ENCODE measurements at places on chromosomes 1 and 21.
A peak's percentile ranks its signal among the peaks of the same experiment; 100 is the strongest.

DNA sequence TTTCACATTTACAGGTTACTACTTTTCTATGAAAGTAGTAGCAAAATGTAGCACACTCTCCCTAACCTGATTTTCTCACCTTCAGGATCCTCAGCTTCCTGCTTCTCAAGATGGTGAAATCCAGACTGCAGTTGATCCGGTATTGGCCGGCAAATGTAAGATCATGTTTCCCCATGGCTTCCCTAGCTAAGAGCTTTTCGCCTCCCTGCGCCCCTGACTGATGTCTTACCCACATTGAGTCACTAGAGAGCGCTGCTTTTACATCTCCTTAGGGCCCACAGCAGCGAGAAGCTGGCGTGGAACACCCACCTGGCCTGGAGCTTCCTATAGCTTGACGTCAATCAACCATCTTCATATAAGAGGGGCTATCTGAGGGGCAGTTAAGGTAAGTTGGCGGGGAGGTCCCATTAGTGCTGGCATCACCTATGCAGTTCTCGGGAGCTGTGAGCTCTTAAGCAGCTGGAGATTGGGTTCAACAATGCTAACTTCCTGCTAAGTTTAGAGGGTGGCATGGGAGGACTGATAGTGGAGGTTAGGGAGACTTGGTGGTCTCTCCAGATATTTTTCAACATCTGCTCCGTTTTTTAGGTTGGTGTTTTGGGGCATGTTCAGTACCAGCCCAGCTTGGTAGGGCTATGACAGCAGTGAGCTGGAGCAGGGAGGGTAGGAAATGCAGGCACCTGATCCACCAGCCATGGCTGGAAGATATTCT lies 5.5 kb downstream of the PTPN7 start:
- DNase-seq = peak; percentile 71

DNA sequence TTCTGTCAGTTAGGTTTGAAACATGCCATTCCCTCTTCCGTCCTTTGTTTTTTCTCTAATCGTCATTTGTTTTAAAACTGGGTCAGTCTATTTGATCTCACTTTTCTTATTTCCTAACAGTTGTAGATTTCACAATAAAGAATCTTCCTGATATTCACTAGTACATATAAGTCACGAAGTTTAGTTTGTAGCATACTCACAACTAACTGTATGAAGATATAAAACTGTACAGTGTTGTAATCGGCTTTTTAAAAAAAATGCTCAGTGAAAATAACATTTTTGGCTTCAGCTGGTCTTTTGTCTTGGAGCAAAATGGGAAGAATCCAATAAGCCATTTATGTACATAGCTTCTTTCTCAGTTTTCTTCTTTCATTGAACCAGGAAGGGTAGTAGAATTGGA lies 78.3 kb downstream of the NCAM2 start:
- DNase-seq = no peak

- peak; percentile 98 for DNase-seq
These were observed 23.1 kb upstream of the TNFRSF1B start for GRCh38 chr1:12143631-12144155.

DNA sequence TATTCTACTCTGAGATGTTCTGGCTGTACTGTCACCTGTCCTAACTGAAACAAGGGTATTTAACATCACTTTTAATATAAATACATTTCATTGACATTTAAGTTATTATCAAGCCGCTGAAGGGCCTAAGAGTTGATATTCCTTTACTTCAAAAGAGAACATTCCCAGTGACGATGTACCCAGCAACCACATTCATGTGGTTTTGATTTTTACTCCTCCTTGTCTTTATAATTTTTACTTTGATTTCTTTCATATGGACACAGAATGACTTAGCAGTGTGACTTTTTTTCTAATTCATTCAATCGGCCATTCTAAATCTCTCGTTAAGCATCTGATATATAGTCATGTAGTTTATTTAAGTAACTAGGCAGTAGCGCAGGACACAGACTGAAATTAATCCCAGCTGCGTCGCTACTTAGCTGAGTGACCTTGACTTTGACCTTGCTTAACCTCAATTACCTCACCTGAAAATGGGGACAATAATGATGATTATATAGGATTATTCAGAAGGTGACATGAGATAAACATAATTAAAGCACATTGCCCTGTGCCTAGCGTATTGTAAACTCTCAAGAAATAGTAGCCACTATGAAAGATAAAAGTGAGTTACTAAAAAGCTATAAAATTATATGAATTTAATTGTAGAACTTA lies 476.6 kb downstream of the SETD4 start:
- no peak for DNase-seq

GRCh38 chr1:13605159-13605558 lies 21.5 kb downstream of the PDPN start:
- peak; percentile 47 for DNase-seq

DNA sequence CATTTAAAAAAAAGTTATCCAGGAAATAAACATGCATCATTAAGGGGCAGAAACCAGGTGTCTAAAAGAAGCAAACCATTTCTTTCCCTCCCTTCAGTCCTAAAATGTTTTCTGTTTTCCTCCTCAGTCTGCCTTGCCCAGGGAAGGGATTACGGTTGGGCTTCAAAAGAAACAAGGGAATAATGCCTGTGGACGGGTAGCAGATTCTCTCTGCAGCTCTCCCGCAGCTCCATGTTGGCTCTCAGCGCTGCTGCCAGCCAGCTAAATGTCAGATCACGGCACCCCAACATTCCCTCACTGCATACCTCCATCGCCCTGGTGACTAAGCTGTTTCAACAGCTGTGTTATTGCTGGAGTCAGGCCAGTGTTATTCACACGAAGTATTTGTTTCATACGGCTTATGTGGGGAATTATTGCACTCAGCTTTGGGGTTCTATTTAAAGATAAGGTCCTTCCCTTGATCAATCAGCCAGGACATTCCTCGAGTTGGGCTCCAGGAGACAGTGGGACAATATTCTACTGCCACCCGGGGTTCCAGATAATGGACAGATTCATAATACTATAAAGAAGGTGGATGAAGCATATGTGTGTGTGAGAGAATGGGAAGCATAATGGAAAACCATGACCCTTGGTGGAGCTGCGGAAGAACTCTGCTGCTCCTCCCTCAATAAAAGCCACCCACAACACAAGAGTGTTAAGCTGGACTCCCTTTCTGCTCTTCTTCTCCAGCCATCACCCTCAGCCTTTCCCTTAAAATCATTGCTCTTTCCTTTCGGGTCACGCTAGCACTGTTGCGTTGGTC lies 58.2 kb downstream of the WLS start:
- DNase-seq = no peak

- DNase-seq = no peak
These were observed 23.5 kb upstream of the DDOST start for GRCh38 chr1:20684651-20685050.

GRCh38 chr1:203300441-203301330 lies 4.6 kb upstream of the BTG2 start:
- DNase-seq = no peak

DNA sequence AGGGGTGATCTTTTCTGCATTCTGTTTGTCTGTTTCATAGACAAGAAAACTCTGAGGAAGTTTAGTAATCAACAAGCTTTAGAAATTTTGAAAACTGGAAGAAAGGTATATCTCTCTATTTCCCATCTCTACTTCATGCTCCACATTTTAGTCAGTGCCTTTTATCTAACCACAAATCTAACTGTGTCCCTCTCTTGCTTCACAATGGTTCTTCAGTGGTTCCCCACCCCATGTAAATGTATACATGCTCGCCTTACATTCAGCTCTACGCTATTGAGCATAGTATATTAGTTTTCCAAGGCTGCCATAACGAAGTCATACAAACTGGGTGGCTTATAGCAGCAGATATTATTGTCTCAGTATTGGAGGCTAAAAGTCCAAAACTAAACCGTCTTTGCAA lies 14.4 kb upstream of the SAMSN1 start:
- no peak for DNase-seq

- peak; percentile 59 for DNase-seq
These were observed 72.0 kb upstream of the KCNA3 start for GRCh38 chr1:110746644-110747259.

DNA sequence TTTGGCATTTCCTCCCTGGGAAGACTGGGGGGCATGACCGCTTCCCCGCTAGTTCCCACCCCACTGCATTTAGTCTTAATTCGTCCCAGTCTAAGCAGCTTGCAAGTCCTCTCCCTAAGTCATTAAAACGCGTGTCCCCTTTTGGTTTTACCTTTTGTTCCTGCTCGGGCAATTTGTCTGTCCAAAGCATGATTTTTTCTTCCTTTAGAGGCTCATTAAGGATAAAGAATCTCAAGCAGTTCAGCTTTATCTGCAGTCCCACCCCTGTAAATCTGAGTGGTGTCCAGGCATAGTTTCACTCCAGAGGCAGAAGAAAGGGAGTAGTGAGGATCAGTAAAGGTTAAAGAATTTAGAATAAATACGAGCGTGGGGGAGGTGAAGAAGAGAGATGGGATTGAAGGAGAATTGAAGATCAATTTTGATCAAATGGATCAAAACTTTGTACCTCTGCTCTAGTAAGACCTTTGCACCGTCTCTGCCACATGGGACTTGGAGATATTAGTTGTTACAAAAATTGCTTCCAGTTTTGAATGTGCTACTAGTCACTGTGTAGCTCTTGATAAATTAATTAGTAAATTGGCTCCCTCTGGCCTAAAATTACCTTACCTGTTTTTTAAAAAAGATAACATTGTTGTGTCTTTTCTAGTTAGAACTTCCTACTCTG lies 989 bp upstream of the ETV3 start:
- no peak for DNase-seq

DNA sequence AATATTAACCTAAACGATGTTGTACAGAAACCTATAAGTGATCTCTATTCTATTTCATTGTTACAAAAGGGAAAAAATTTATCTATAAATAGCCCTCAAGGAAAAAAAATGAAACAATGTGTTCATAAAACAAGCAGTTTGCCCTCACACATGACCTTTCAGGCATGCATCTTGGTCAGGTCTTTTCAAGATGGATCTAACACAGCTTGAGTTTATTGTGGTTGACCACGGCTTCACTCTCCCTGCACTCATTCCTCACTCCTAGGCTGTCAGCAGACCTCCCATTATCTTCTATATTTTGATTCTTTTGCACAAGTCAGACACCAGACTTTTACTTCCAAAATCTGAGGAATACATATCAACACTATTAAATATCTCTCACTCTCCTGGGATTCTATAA lies 544.3 kb downstream of the KCNT2 start:
- no peak for DNase-seq

- DNase-seq = no peak
These were observed 271.1 kb upstream of the DEPDC1 start for GRCh38 chr1:68767941-68768340.

DNA sequence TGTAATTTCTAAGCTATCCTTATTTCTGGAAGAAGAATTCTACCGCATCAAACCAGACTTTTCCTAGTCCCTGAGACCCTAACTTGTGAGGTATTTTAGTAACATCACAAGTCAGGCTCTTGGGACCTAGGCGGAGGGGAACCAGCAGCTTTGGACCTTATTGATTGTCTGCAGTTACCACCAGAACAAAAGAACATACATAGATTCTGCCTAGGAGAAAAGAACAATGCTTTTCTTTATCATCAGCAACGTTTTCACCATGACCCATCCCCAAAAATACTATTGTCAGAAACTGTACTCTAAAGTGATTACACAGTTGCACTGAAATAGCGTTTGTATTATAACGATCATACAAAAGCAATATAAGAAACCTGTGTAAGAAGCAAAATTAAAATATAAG lies 860.4 kb downstream of the USP25 start:
- no peak for DNase-seq

DNA sequence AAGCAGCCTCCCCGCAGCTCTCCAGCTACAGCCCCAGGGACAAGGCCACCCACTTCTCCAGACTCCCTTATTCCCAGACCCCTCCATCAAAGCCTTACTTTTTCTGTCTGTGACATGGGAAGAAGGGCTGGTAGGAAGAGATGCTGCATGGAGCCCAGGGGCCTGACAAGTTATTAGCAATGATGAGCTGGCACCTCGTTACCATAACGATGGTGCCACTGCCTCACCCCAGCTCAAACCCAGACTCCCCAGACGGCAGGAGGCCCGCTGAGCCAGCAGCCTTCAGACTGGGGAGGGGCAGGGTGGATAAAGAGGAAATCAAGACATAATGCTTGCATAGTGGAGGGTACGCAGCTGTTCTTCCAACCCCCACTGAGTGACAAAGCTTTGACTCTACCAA lies 3.3 kb downstream of the DLGAP3 start:
- no peak for DNase-seq

- DNase-seq = no peak
These were observed 106.6 kb downstream of the MATN1 start for GRCh38 chr1:30616759-30617158.

DNA sequence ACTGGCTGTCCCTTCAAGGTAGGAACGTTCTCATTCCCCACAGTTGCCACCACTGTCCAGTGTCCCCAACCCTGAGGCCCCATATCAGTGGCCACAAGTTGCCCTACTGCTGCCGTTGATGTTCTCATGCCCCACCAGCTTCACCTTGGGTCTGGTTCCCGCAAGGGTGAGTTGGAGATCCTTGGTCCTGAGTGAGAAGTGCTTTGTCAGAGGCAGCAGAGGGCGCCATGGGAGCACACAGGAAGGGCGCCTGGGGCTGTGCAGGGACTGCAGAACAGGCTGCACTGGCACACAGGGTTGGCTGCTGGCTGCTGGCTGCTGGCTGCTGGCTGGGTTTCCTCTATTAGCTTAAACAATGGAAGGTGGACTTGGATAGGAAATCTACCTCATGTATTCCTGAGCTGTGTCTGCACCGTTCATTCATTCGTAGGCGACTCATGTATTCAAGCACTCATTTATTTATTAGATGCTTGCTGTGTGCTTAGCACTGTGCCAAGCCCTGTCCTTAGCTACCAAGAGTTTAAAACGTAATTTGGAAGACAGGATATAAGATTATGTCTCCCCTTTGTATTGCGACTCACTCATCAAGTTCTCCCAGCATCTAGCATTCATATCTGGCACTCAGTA lies 2.1 kb upstream of the S100A9 start:
- DNase-seq = peak; percentile 94

DNA sequence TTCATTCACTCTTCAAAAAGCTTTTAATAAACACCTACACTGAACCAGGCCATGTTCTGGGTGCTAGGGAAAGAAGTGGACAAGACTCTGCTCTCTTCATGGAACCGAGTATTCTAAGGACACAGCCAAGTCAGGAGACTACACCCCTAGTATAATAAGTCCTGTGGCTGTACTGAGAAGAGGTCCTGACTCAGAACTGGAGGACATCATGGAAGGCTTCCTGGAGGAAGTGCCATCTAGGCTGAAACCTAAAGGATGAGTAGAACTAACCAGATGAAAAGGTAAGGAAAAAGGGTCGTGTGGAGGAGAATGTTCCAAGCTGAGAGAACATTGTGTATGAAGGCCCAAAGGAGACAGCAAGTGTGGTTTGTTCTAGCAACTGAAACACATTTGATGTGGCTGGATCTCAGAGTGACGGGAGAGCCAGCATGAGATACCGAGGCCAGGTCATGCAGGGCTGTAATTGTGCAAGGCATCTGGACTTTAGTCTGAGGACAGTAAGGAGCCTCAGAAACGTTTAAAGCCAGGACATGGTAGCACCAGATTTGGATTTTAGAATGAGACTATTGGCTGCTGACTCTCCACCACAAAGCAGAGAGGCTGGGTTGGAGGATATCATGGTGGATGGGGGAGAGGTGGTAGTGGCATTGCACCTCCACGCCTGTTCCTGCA lies 82.5 kb downstream of the LRRN2 start:
- no peak for DNase-seq
